ENCODE measurements at places on chromosomes 2 and 18.

- DNase-seq, result no peak
Measured at GRCh38 chr2:23525137-23525765, 140.3 kb downstream of the KLHL29 start.

DNA sequence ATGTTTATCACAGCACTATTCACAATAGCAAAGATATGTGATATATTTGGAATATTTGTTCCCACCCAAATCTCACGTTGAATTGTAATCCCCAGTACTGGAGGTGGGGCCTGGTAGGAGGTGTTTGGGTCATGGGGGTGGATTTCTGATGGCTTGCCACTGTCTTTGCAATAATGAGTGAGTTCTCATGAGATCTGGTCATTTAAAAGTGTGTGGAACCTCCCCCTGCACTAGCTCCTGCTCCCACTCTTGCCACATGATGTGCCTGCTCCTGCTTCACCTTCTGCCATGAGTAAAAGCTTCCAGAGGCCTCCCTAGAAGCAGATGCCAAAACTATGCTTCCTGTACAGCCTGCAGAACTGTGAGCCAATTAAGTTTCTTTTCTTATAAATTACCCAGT is 72.2 kb upstream of the DYNC1I2 start:
- no peak for DNase-seq

DNA sequence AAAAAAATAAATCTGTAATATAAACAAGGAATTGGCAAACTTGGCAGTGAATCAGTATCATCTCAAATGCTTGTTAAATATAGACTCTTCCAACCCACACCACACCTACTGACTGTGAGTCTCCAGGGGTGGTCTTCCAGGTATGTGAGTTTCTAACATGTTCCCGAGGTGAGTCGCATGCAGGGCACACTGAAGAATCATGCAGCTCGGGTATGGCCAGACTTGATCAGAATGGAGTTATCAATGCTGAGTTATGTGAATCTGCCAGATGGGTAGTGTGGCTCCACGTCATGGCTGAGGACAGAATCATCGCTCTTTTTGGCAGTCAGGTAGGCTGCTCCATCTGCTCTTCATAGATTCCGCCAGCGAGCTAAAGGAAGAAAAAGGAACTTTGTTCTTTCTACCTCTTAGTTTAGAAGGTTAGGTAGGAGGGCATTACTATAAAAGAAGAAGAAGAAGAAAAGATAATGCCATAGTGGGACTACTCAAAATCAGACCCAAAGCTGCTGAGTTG is 1279.7 kb upstream of the ZEB2 start:
- DNase-seq, result no peak

DNA sequence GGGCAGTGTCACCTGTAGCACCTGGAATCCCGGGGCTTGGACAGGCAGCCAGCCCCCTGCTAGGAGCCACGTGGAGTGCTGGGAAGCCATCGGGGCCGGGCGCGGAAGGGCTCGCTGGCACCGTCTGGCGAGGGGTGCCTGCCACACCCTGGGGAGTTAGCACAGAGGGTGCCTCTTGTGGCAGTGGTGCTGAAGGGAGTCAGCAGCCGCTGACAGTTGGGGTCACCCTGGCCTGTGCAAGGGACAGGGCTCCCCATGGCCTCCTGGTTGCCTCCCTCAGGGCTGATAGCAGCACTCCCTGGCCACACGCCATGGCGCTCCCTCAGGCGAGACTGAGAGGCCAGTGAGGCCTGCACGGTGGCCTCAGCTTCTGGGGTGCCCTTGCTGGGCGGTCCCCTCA is 13.9 kb upstream of the D2HGDH start:
- DNase-seq, result no peak

GRCh38 chr2:34533585-34534183 is 934.6 kb upstream of the FAM98A start:
- DNase-seq, result no peak

GRCh38 chr18:23107718-23108117 is 27.6 kb upstream of the CABLES1 start:
- no peak for DNase-seq

- no peak for DNase-seq
Measured at GRCh38 chr18:74063023-74063422, 84.6 kb downstream of the FBXO15 start.

DNA sequence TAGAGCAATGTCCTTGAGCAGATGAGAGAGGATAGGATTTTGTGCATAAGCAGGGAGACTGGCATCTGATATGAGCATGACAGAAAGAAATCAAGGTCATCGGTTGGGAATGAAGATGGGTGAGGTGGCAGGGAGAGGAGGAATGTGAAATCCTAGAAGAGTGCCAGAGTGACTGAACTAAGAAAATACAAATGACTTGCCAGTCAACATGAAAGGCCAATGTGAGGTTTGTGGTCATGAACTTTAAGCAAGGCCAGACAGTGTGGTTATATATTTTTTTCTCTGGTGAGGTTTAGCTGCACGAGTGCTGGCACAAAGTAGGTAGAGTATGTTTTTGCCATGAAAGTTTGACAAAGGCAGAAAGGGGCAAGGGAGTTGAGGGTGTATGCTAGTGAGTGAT is 21.2 kb downstream of the QPCT start:
- DNase-seq, result no peak

DNA sequence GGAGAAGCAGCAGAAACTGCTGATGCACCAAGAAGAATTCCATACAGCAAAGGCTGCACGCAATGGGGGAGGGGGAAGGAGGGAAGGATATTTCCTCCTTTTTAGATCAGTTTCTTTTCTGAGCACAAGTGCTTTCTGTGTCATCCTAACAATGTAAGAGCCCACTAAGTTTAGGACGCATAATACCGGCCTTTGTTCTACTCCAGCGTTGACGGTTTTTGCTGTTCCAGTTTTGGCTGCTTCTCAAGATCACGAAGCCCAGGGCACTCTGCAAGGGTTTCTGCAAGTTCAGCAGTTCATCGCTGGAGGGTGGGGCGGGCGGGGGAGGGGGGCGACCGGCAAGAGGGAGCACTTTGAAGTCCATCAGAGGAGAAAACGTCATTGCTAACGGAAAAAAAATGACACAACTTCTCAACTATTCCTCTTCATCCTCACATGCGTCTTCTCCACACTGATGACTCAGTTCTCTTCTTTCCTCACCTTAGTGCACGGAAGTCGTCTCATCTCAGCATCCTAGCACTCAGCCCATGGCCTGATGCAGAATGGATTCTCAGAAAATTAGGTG is 8.7 kb downstream of the FAM178B start:
- DNase-seq, result peak; percentile 100

GRCh38 chr2:197628043-197628500 is 47.3 kb downstream of the RFTN2 start:
- peak; percentile 98 for DNase-seq

DNA sequence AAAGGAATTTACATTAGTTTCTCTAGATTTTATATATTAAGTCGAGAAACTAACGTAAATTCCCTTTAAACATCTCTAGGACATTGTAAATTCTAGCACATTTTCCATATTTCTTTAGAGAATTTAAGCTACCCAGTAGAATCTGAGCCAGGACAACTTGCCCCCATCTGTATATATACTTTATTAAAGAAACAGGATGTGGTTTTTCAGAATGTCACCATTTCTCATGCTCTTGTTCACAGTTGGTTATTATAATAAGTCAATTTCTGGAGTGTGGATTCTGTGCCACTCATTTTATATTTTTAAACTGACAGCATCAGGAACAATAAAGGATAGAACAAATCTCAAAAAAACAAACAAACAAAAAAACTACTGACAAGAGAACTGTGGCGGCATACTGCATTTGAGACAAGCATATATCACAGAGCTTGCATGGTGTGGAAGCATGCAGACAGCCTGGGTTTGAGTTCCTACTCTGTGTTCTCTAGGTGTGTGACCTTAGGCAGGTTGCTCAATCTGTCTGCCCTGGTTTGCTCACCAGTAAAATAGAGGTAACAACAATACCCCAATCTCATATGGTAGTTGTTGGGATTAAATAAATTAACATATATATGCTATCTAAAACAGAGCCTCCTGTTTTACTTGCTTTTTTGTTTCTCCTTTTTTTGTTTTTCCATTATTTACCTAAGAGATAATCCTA is 61.4 kb upstream of the DNER start:
- peak; percentile 40 for DNase-seq

DNA sequence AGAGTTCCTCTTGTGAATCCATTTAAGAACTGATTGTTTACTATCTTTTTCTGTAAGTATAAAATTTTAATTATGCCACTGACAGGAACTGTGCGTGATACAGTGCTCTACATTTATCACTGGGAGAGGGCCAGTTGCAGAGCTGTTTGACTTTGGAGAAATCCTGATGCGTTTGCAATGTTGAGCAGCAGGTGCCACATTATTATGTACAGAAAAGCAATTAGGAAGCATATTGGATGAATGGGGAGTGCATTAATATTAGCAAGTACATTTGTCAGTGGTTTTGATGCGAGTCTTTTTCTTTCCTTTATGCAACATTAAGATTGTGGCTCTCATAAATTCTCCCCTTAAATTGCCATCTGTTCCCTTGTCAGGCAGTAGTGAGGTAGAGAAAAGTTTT is 302.3 kb upstream of the FANCL start:
- no peak for DNase-seq

DNA sequence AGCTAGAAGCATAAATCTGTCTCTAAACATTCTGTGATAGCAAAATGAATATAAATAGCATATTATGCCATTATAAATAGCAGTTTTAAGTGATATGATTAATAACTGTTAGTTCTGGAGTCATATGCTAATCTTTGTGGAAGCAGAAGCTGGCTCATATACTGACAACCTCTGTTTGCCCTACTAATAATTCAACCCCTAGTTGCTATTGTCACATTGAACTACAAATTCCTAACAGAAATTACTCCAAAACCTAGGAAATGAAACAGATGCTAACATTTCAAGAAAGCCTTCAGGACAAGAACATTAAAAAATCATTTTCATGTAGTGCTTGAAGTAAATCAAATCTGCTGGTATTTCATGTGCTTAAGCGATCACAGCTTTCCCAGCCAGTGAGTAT is 28.2 kb downstream of the CALCRL start:
- DNase-seq, result no peak

- DNase-seq, result no peak
Measured at GRCh38 chr2:3966470-3966869, 263.1 kb downstream of the DCDC2C start.

DNA sequence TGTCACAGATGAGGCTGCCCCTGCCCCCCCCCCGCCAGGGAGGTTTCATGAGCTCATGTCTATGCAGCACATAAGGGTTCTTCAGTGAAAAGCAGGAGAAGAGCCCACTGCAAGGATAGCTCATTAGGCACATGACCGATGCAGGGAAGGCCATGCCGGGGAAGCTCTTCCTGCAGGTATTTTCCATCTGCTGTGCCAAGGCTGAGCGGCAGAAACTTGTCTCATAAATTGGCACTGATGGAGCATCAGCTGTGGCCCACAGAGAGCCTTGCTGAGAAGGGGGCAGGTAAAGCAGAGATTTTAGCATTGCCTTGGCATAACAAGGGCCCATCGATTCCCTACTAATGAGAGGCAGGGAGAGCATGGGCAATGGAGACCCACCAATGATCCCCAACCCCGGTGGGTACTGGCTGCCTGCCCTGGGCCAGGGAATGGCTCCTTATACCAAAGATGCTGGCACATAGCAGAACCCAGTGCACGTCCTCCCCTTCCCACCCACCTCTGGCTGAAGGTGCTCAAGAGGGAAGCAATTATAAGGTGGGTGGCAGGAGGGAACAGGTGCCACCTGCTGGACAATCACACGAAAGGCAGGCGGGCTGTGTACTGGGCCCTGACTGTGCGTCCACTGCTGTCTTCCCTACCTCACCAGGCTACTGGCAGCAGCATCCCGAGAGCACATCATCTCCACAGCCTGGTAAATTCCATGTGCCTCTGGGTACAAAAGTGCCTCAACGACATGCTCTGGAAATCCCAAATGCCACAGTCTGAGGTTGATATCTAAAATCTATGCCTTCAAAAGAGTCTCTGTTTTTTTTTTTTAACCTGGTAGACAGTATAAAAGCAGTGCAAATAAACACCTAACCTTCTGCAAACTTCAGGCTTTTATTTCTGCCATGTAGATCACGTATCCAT is 41.4 kb downstream of the STEAP3 start:
- no peak for DNase-seq

DNA sequence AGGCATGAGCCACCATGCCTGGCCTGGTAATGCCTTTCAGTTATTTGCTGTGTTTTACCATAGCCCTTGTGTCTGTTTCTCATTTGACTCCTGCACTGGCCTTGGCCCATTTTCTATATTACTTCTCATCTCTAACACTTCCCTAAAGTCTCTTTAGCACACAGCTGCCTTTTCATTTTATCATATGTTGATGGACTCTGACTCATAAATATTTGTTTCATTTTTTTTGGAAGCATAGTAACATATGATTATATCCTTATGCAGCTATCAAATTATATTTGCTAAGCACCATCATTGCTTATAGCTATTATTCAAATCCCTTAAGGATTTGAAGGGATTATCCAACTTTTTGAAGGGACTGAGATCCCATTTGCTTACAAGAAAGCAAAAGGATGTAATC is 320.3 kb downstream of the GPD2 start:
- DNase-seq, result no peak

- no peak for DNase-seq
Measured at GRCh38 chr2:48851161-48851560, 95.6 kb upstream of the LHCGR start.
